ENCODE measurements at places on chromosomes 4 and X. TPM values are rescaled to one million over a fixed set of nuclear protein-coding genes. Genes with fewer than 3 reads are reported as not detected.
A peak's percentile ranks its signal among the peaks of the same experiment; 100 is the strongest.

The VGLL1 gene
- total RNA-seq = not detected

The GPRASP3 gene
- 1.7 TPM for total RNA-seq

The P2RY8 gene
- 19.5 TPM for total RNA-seq

The GYPB gene
- total RNA-seq = not detected

The CLIC2 gene
- total RNA-seq = 0.17 TPM

GRCh38 chr4:141210168-141210567 is 10.5 kb upstream of the ZNF330 start:
- DNase-seq = peak; percentile 41
- no peak overlapping the region for H3K27ac ChIP-seq
- no peak overlapping the region for H3K4me3 ChIP-seq

GRCh38 chr4:110622841-110623717 is at the start of gene PITX2:
PITX2 (minus strand) TSS chr4:110623077; CDS start chr4:110622460, 617 bp downstream.
- peaks cover 3% of the 10 kb centered on the region for H3K4me1 ChIP-seq
- H3K4me3 ChIP-seq = peak within 1 kb of the TSS; percentile 67
- peaks cover 5% of the 10 kb centered on the region for H3K36me3 ChIP-seq
- H3K27me3 ChIP-seq = peaks cover 93% of the 10 kb centered on the region

DNA sequence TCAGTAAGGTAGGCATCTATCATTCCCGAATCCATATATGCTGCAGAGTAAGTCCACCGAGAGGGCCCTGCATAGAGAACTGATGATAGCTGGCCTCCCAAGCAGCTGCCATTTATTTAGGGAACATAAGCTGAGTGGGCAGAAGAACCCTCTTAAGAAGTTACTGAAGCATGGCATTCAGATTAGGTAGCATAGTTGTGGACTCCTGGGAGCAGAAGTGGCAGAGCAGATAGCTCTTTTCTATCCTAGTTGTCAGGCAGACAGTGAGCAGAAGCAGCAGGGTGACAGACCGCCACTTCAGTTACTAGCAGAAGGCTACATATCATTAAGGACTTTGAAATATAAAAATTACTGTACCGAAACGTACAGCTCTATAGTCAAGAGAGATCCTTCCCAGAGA is 454.7 kb downstream of the PPP4R3C start:
- no peak for DNase-seq
- H3K36me3 ChIP-seq = no peaks in the 10 kb centered on the region
- no peak overlapping the region for H3K27ac ChIP-seq

DNA sequence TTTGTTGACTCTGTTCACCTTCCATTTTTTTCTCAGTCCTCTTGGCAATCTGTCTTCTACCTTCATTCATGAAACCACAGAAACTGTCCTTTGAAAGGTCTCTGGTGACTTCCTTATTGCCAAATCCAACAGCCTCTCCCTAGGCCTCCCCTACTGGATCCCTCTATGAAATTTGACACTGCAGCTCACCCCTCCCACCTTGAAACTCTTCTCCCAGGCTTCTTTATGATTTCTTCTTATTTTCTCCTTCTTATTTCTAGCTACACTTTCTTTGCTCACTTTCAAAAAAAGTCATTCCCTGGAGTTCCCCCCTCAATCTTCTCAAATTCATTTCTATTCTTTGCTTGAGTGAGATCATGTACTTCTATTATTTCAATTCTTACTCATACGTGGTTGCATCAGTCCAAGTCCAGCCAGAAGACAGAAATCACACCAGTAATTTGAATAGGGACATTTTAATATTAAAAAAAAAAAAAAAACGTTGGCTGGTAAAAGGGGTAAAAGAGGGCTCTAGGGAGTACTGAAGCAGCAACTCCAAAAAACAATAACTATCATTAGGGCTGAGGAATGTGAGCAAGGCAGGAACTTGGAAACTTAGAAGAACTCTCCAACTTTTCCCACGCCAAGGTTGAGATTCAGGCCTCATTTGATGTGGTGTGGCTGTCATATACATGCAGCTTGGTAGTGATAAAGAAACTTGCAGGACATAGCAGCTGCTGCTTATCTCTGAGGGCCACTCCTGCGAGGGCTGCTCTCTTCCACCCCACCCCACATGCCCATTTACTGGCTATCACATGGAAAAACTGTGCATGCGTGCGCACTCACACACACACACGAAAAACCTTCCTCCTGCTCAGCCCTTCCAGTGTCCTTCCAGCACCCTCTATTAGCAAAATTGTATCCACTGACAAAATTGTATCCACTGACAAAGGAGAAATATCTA is 169.8 kb upstream of the GALNT7 start:
- H3K36me3 ChIP-seq = no peaks in the 10 kb centered on the region
- no peaks in the 10 kb centered on the region for H3K4me1 ChIP-seq
- peaks cover 7% of the 10 kb centered on the region for H3K27me3 ChIP-seq
- DNase-seq = no peak
- H3K27ac ChIP-seq = no peak overlapping the region
